ENCODE measurements at places on chromosomes 16 and 17.

GRCh38 chr17:78839762-78840529, 668 bp downstream of the USP36 start:
- no peak for DNase-seq

DNA sequence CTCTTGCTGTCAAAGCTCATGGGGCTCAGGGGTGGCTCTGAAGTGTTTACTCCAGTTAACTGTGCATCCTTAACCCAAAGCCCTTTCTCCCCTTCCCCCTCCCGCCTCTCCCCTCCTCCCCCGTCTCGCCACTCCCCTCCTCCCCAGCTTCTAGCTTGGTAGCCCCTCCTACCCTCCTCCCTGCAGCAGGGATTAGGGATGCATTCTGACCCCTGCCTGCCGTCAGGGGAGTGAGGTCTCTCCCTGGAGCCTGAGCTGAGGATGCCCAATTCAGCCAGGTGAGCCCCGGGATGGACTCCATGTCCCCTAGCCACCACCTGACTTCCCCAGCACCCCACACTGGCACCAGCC, 1.6 kb downstream of the HS3ST6 start:
- no peak for DNase-seq

- no peak for DNase-seq
Observed at GRCh38 chr17:48520631-48521079, 10.2 kb downstream of the HOXB1 start.

DNA sequence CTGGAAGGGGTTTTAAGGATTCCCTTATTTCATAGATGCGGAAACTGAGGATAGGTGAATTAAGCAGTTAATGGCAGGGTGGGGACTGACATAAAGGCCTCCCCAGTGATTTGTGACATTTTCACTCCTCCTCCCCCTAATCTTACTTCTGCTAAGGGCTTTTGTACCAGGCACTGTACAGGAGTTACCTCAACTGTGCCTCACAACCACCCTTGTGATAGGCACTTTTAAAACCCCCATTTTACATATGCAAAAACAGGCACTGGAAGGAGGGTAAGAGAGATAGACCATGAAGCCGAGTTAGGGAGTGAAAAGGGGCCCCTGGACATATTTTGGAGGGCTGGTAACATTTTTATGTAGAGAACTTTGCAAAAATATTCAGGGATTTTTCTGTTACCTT, 862 bp upstream of the GDE1 start:
- DNase-seq, result no peak

- DNase-seq, result peak; percentile 50
Observed at GRCh38 chr16:22300427-22301071, 3.3 kb downstream of the POLR3E start.

DNA sequence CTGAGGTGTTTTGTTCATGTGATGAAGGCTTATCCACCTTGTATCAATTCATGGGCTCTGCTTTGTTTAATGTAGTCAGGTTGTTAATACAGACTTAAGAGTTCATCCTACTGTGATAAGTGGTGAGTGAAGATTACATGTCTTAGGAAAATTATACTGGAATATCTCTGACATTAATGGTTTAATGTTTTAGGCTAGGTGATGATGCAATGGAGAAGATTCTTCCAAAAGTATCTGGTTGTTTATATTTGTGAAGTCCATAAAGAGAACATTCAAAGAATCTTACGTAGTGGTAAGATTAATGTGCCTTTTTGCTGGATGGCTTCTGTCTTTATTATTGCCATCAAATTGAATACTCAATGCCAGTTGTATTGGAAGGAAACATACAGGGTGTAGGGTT, 236.4 kb downstream of the BCAS3 start:
- DNase-seq, result no peak

DNA sequence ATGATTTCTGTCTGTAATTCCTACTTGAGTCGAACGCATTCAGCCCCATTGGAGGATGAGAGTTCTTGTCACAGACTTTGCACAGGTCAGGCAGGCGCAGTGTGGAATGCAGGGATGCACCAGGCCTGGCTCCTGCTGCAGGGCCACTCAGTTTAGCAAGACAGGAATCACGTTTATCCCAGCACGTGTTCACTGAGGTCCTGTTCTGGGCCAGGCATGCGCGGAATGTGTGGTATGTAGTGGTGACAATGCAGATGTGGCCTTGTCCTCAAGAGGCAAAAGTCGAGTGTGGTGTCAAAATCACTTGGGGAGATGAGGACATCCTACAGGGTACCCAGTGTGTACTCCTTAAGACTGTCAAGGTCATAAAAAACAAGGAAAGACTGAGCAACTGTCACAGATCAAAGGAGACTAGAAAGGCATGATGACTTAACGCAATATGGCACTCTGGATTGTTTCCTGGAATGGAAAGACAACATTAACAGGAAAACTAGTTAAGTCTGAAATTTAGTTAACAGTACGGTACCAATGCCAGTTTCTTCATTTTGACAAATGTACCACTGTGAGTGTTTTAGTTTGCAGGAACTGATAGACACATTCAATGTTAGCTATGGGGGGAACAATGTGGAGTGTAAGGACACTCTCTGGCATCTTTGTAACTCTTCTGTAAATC, 121.5 kb upstream of the ADAMTS18 start:
- no peak for DNase-seq

DNA sequence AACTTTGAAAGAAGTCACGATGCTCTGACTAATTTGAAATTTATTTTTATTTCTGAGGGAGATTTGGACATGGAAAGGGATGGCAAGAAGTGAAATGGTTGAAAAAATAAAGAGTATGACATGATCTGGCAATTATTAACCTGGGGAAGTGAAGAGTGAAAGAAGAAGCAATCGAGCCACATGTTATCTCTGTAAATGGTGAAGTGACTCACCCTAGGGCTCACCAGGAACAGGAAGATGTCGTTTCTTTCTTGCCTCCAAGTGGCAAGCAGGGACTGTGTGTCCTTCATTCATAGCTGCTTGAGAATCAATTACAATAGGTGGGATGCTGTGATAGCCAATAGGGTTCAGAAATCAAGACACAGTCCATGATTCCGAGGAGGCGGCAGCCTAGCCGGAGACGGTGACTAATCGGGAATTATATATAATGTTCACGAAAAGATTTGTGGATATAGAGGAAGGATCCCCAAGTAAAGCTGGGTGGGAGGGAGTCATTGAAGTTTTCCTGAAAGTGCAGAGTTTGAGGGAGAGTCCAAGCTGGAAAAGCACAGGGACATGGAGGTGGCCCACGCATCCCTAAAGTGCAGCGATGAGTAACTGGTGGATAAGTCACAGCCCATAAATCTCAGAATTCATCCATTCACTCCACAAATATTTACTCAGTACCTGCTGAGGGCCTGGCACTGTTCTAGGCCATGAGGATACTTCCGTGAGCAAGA, 18.2 kb upstream of the KRT20 start:
- peak; percentile 12 for DNase-seq

DNA sequence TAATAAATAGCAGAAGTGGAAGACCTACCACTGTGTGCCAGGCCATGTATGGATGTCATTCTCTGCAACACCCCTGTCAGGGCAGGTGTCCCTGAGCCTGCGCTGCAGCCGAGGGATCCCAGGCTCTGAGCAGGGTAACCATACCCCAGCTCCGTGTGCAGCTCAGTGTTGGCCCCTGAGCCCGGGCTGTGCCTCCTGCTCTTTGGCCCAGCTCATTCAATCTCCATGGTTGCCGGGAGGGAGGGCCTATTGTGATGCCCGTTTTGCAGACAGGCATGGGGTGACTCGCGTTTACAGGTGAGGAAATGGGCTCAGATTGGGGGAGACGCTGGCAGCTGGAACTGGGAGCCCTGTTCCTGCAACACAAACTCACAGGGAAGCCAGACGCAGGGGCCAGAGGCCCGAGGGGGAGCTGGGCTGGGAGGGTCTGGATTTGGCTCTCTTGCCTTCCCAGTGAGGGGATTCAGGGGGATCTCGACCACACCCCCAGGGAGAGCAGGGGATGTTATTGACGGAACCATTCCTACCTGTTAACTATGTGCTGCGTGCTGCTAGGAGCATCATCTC, 190.5 kb downstream of the IRF8 start:
- DNase-seq, result no peak

- DNase-seq, result peak; percentile 72
Observed at GRCh38 chr17:41967141-41967920, 736 bp downstream of the CNP start.

DNA sequence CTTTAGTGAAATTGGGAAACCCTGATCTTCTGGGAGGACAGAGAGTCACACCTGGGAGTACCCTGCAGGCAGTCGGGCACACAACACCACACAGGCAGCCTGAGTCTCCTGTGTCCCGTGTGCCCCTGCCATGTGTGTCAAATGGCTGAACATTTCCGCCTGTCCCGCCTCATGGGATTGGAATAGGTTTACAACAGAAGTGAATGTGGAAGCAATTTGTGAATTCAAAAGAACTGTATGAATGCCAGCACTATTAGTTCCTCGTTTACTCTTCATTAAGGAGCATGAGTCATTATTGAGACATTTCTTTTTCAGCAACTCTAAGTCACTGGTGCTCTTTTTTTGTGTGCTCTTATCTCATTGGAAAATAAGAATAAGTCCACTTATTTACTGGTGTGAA, 226.5 kb downstream of the PMP22 start:
- no peak for DNase-seq

GRCh38 chr16:54174201-54174600, 112.4 kb downstream of the IRX3 start:
- DNase-seq, result no peak
